ENCODE measurements at places on chromosomes 2 and 18. TPM values are rescaled to one million over a fixed set of nuclear protein-coding genes. Genes with fewer than 3 reads are reported as not detected.

- 0 out of 2 replicates have a peak, but pooled peaks cover 2% of the 10 kb centered on the region for H3K27me3 ChIP-seq
- no peak overlapping the region for H3K27ac ChIP-seq
- no peak overlapping the region for H3K4me3 ChIP-seq
- DNase-seq, result no peak
- H3K4me1 ChIP-seq, result no peaks in the 10 kb centered on the region
Measured at GRCh38 chr2:231940795-231941194, 14.6 kb upstream of the NPPC start.

DNA sequence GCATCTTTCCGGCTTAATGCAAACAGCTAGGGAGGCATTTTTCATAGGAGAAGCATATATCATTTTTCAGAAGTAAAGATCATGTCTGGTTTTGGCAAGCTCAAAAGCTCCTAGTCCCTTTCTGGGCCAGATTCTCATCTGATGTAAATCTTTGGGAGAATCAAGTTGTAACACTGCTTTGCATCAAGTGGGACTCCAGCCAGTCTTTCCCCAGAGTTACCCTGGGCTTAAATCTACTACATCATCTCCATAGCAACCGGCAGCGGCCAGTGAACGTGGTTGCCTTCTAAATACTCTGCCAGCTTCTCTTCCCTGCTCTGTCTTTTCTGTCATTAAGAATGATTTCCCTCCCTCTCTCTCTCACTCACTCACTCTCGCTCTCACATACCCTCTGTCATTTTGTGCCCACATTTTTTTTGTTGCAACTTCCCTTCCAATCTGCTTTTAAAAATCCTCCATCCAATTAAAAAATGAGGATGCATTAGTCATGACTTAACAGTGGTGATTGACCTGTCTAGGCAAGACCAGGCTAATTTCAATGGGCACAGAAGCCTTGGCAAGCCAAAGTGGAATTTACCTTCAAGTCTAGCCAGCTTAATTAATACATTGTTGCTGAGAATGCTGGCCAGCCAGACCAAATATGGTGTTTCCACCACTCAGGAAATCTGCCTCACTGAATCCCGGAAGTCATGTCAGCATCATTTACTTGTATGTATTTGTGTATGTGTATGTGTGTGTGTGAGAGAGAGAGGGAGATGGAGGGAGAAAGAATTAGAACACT lies 93.0 kb downstream of the NRP2 start:
- no peak for DNase-seq
- no peak overlapping the region for H3K4me3 ChIP-seq
- H3K4me1 ChIP-seq, result no peaks in the 10 kb centered on the region
- H3K36me3 ChIP-seq, result no peaks in the 10 kb centered on the region

DNA sequence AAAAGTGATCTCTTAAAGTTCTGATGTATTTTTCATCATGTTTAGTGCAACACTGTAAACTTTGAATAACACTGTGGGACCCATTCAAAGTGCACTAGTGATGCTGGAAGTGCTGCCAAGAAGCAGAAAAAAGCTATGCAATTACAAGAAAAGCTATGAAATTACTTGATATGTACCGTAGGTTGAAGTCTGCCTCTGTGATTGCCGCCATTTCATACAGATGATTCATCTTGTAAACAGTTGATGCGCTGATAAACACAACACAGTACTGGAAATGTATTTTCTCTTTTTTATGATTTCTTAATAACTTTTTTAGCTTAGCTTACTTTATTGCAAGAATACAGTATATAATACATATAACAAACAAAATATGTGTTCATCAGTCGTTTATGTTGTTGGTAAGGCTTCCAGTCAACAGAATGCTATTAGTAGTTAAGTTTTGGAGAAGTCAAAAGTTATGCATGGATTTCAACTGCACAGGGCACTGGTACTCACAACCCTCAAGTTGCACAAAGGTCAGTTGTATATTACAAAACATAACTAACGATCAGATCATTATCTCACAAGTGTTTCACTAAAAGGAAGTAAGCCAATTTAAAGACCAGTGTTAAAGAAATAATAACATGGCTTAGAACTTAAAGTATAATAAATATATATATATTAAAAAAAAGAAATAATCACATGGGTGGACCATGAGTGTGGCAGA lies 82.0 kb downstream of the SGPP2 start:
- no peaks in the 10 kb centered on the region for H3K36me3 ChIP-seq
- DNase-seq, result no peak
- no peaks in the 10 kb centered on the region for H3K27me3 ChIP-seq
- H3K4me1 ChIP-seq, result no peaks in the 10 kb centered on the region
- no peak overlapping the region for H3K4me3 ChIP-seq

The FEZ2 gene
- total RNA-seq, result 51.1 TPM

DNA sequence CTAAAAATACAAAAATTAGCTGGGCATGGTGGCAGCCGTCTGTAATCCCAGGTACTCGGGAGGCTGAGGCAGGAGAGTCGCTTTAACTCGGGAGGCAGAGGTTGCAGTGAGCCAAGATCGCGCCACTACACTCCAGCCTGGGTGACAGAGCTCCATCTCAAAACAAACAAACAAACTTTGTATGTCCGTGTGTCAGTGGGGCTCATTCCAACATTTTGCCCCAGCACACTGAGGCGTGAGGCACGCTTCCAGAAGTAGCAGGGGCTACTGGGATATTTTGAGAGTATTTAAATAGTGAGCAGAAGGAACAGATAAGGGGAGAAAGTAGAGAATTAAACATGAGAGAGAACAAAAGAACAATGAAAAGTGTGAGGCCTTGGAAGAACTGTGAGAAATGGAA lies 83.3 kb upstream of the TANK start:
- no peak overlapping the region for H3K4me3 ChIP-seq
- no peaks in the 10 kb centered on the region for H3K36me3 ChIP-seq
- H3K4me1 ChIP-seq, result no peaks in the 10 kb centered on the region

The CDH20 gene
- not detected for total RNA-seq

The ITGB1BP1 gene
- 153 TPM for total RNA-seq
